ENCODE measurements at places on chromosomes 6 and 20. TPM values are rescaled to one million over a fixed set of nuclear protein-coding genes. Genes with fewer than 3 reads are reported as not detected.
A peak's percentile ranks its signal among the peaks of the same experiment; 100 is the strongest.

Gene ATXN1
- total RNA-seq, result 31.5 TPM

Gene HMGCLL1
- 1.4 TPM for total RNA-seq

Gene CST2
- total RNA-seq, result not detected

Gene PROKR2
- total RNA-seq, result not detected

Gene SLC22A16
- not detected for total RNA-seq

Gene MCHR2
- not detected for total RNA-seq

Gene ZC3H12D
- 0.36 TPM for total RNA-seq

Gene ZFP57
- not detected for total RNA-seq

Gene ADAT2
- total RNA-seq, result 4.4 TPM

Gene STK38
- 14.8 TPM for total RNA-seq

Gene GNRH2
- not detected for total RNA-seq

Gene RAD21L1
- 0.18 TPM for total RNA-seq

Gene MEP1A
- not detected for total RNA-seq

GRCh38 chr20:38298768-38299288 lies 5.1 kb upstream of the BPI start:
- DNase-seq, result peak; percentile 95

DNA sequence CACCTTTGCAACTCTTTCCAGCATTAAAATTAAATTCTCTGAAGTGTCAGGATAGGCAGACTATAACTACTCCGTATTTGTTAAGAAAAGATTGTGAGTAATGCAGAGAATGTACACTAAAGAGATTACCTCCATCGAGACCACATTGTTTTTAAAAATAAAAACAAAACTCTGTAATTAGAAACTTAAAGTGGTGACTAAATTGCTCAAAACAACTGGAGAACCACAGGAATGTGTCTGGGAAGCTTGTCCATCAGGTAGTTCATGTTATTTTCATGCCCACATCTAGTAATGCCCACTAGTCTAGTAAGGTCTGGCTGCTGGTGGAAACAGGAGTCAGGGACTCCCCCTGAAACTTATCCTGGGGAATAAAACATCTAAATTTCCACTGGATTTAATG lies 103.0 kb upstream of the FOXQ1 start:
- no peak for DNase-seq

DNA sequence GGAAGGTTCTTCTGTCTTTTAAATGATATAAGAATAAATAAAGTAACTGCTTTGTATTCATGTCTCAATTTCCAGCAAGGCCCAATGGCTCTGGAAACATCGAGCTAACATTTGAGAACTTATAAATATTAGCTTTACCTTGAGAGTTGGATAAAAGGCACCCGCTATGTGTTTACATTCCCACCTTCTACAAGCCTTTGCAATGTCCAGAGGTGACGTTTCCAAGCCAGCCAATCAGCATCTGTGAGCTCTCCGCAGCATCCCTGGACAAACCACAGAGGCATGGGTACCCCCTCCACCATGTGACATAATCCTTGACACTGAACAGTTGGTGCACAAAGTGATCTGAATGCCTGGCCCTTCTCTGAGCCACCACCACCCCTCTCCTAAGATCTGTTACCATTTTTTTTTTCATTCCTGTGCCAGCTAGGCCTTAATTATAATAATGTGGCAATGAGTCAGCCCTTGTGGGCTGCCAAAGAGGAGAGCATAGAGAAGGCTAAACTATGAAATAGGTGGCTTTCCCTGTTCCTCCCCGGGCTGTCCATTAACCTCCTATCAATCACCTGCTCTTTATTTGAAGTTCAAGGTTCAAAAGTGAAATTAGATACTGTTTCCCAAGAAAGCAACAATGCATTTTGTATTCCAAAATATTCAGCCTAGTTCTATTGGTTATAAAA lies 4.1 kb downstream of the CBLN4 start:
- DNase-seq, result no peak

DNA sequence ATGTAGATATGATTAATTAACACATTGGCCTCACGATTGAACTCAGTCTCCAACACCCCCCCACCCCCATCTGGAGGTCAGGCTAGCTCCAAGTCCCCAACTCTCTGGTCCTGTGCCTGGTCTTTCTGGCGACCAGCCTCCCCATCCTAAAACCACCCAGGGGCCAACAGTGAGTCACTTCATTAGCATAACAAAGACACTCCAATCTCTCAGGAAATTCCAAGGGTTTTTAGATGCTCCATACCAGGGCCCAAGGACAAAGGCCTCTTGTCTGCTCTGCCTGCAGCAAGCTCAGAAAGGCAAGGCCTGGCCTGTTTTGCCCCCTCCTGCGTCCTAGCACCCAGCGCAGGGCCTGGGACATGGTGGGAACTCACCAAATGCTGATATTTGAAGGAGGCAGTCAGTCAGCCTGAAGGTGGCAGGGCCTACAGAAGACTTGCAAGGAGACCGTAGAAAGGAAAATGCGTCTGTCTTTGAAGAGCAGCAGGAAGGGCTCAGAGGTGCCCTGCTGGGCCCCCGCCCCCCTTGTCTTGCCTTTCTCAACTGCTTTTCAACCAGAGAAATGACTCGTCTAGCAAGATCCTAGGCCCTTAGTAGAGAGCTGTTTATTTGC lies 184.7 kb downstream of the CDH4 start:
- no peak for DNase-seq

DNA sequence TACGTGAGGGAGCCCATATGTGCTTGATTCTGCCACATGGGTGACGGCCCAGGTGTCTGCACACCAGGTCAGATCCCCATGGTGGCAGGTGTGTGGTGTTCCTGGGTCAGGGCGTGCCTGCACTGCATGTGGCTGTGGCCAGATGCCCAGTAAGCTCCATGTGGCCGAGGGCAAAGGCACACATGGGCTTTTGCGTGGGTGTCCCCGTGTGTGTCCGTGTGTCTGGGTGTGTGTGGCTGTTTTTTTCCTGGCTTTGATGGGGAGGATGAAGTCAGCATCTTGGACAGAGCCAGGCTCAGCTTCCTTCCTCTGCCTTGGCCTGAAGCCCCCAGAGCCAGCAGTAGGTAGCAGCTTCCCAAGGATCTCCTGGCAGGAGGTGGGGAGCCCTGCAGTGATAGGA lies 1.5 kb upstream of the TNXB start:
- DNase-seq, result no peak

GRCh38 chr20:42949950-42950349 lies 239.8 kb downstream of the PTPRT start:
- no peak for DNase-seq

- DNase-seq, result no peak
Observed at GRCh38 chr6:106643061-106643460, 13.7 kb downstream of the QRSL1 start.

GRCh38 chr6:168559574-168560098 lies 118.7 kb downstream of the SMOC2 start:
- DNase-seq, result no peak

DNA sequence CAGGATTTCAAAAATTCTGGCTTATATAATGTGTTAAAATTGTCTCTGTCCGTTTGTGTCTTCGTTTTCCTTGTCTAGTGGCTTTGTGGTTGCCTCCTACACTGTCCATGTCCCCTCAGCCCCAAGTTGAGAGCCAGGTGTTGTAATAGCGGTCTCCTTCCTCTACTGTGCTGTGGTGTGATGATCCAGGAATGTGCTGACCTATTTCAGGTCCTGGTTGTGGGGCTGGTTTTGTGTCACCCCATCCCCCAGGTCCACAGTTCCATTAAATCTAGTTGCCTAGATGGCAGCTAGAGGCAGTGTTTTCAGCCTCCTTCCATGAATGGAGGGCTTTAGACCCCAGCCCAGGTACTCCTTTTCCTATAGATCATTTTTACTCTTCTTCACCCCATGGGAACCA lies 128.7 kb downstream of the DNAH8 start:
- DNase-seq, result no peak

DNA sequence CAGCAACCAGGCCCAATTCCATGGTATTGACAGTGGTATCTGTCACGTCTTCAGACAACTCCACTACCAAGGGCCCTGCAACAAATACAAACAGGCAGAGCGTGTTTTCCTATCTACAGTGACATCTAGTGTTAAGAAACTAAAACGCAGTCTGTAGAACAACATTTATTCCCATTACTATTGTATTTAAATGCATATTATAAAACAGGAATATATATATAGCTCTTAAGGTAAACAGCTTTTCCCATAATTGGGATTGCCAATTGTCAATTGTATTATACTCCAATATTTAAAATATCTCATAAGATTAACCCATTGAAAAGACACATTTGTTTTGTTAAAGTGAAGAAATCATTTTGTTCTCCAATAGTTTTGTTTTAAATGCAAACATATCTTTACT lies 97.2 kb downstream of the KIF16B start:
- no peak for DNase-seq

DNA sequence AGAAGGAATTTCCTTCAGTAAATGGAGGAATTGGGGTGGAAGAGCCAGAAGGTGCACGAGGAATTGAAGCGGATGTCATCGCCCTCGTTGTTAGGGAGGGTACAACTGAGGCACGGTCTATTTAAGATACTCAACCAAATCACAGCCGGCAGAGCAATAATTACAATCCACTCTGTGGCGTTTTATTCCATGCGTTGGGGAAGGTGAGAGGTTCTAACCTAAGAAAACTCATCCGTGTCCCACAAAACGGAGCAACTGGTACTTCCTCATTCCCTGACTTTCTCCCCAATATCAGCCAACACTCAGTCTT lies 802 bp upstream of the RRBP1 start:
- no peak for DNase-seq

GRCh38 chr6:328136-328670 lies 35.9 kb downstream of the DUSP22 start:
- peak; percentile 59 for DNase-seq

DNA sequence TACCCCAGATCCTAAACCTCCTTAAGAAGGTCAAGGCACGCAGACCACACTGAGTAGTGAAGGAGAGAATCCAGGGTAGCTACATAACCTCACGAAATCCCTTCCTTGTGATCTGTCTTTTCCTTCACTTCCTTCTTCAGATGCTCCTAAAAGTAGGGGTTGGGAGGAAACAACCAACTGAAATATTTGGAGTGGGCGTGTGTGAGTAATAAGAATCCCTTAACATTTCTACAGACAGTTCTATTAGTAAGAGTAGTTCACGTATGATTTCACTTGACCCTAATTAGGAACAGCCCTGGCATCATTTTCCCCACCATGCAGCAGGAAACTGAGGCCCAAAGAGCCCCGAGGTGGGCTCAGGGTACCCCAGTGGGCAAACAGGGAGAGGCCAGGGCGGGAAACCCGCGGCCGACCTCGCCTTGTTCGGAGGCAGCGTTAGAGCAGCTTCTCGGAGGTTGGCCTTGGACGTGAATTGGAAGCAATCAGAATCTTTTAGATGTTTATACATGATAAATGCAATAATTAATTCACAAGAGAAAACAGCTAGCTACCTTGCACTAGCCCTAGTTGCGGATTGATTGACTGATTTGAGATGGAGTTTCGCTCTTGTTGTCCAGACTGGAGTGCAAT lies 859 bp upstream of the RAE1 start:
- no peak for DNase-seq

DNA sequence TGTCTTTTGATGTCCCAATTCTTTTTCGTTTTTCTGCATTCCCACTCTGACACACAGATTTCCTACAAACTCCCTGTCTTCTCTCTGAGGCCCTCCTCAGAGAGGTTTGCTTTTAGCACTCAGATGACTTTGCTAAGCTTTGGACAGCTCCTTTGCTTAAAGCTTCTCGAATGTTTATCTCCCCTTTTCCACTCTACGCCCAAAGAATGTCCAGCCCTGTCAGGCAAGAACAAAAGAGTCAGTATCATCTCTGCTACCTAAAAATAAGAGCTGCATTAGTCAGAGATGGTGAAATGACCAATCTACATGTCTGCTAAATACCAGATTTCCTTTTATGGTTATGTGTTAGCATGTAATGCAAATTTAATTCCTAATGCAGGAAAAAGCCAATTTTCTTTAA lies 56.8 kb downstream of the PREP start:
- DNase-seq, result no peak

- DNase-seq, result no peak
Observed at GRCh38 chr6:47307362-47308197, 2.1 kb downstream of the TNFRSF21 start.

- no peak for DNase-seq
Observed at GRCh38 chr6:55023230-55023629, 151.1 kb upstream of the HCRTR2 start.

GRCh38 chr6:119256978-119257462 lies 92.5 kb downstream of the MAN1A1 start:
- no peak for DNase-seq

DNA sequence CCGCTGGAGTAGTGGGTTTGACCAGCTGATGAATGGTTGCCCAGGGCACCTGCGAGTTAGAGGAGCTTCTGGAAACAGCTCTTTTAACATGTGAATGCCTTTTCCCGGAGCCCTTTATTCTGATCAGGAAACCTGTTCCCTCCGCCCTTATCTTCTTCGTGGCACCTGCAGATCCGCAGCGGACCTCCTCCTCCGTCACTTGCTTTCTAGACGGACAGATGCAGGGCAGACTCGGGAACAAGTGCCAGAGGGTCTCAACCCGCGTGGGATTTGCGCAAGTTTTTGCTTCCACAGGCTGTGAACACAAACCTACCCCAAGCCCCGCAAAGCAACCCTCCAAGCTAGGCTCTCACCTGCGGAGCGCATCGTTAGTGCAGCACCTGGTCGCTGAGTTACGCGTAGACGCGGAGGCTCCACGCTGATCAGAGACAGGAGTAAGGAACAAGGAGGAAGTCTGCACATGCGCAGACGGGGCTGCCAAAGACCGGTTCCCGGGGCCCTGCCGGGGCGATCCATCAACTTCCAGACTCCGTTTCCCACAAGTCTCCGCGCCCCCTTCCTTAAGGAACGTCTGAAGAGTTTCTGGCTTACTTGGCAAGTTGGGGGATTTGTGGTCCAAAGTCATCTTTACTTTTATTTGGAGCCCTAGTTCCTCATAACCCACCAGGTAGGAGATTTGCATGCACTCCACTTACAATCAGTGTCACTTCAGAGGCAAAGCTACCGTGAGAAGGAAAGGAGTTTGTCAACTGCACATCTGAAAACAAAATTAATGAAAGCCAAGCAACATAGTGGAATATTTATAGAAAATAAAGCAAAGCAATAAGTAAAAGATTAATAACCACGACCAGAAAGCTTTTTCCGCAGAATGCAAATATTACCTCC lies 52.7 kb upstream of the ELMO2 start:
- DNase-seq, result no peak
